Activated naive CD8-positive, alpha-beta T cell treated with anti-CD3 and anti-CD28 coated beads, Interleukin-2, amount 50 U/mL, for 16 hours (primary cell): ENCODE measurements at places on chromosomes 1 and 21.
A peak's percentile ranks its signal among the peaks of the same experiment; 100 is the strongest.

- no peak for DNase-seq
These were observed 311.7 kb upstream of the LRRC7 start for GRCh38 chr1:69256036-69256435.

DNA sequence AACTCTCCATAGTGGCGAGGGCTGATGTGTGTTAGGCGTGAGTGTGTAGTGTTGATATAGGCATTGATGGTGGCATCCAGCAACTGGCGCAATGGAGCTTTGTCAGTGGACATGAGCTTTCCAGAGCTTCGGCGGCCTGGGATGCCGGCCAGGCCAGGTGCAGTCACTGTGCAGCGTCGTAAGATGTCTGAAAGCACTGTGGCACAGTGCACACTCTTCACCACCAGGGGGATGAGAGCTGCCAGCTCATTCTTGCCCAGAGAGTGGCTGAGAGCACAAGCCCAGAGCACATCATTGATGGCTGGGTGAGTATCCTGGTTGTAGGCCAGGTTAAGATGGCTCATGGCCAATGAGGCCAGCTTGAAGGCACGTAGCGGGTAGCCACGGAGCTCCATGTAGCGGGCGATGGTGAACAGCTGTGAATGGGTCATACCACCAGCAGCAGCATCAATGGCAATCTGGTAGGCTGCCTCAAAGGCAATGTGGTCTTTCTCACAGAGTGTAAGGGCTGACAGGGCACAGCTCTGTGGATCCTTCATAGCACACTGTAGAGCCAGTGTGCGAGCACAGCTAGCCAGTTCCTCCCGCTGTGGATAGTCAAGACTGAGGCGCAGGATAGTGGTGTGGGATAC is 6.7 kb downstream of the UROD start:
- peak; percentile 40 for DNase-seq

- DNase-seq, result no peak
These were observed 109.2 kb upstream of the RUNX3 start for GRCh38 chr1:25039229-25039628.

DNA sequence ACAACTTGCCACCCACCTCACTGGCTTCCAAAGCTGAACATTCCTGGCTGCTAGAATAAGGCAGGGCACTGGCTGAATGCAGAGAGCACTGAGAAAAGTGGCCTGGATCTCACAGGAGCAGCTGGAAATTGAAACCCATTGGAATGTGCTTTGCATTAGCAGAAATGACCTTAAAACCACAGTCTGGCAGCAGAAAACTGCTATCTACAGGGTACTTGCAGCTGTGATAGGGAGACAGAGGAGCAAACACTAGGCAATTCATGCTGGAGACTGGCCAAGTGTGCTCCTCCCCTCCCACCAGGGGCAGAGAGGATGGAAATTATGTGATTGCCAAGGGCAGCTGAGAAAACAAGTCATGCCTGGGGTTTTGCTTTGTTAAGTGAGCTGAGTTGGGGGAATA is 47.2 kb downstream of the HSD3B1 start:
- no peak for DNase-seq

DNA sequence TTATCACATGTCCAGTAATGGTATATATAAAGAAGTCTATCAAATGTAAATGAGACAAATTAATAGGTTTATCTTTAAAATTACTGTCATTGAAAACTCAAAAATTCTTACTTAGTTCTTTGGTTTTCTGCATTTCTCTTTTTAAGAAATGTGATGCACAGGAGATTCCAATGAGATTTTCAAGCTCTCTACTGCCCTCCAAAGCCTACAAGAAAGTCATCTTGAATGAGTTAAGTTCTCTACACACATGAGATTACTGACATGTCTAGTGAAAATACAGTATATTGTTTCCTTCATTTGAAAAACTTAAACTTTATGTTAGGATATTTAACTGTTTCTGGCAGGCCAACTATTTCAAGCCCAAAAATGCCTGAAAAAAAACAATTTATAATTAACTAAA is 68.8 kb downstream of the ITGB3BP start:
- DNase-seq, result no peak

DNA sequence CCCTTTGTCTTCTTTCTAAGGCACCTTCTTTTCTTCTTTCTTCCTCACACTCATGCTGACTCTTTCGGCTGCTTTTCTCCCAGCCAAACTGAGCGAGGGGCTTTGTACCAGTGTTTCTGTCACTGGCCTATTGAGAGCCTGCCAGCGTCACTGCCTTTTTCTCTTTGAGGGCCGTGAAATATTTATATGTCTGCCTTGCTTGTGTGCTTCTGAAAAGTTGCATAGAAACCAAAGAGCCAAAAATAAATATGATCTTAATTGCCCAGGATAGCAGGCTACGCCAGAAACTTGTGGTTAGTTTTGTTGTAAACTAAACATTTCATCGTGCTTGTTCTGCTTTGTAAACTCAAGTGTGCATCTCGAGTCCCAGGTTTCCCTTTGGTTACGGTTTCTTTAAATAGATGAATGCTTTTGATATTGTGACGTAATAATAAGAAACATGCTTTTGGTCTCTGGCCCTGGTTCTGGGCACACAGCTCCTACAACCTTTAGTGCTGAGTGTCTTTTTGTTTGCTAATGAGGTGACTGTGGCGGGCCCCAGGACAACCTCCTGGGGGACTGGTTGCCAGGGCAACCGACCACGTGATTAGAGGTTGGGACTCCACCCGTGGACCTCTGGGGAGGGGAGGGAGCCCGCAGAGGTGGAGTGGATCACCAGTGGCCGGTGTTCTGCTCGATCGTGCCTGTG is 10.8 kb downstream of the SLC37A1 start:
- no peak for DNase-seq

GRCh38 chr21:38229260-38229877 is 27.4 kb upstream of the KCNJ15 start:
- DNase-seq, result no peak

- no peak for DNase-seq
These were observed 261.4 kb upstream of the USP25 start for GRCh38 chr21:15468368-15468767.

DNA sequence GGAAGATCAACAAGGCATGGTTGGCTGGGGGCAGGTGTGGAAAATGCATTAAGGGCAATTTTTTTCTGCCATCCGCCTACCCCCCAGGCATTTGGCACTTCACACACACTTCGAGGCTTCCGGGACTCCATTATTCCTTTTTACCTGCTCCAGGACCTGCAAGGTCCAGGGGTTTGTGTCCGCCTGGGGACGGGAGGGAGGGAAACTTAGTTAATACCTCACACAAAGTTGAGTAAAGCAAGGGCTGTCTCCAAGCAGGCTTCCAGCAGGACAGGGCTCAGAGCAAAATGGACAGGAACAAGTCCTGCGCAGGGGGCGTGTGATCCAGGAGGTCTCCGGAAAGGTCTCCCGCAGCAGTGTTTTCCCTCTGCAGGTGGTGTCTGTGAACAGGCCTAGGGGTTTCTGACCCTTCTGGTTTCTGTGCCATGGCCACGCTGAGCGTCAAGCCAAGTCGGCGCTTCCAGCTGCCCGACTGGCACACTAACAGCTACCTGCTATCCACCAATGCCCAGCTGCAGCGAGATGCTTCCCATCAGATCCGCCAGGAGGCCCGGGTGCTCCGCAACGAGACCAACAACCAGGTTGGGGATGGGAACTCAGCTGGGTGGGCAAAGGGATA is 712 bp downstream of the TEKT2 start:
- DNase-seq, result no peak

GRCh38 chr21:39976800-39977199 is 109.6 kb downstream of the PCP4 start:
- DNase-seq, result no peak

GRCh38 chr1:41005876-41006275 is 15.6 kb downstream of the SLFNL1 start:
- no peak for DNase-seq
